ENCODE measurements at places on chromosomes 16 and 17. TPM values are rescaled to one million over a fixed set of nuclear protein-coding genes. Genes with fewer than 3 reads are reported as not detected.

DNA sequence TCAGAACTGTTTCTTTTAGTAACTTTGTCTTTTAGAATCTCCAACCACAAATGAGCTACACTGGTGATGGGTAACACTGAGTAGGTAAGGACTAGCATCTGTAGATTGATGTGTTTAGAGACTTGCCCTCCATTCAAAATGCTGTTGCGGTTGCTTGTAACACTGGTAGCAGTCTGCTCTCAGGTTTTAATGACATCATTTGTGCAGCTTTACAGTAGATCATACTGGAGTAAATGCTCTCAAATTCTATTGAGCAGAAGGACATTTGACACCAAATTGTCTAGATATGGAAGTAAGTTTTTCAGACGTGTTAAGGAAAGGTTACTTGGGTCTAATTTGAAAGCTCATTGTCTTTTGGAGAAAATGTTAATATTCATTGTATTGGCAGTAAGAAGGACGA is 98.8 kb downstream of the NLK start:
- no peak overlapping the region for H3K4me3 ChIP-seq
- H3K4me1 ChIP-seq, result no peaks in the 10 kb centered on the region
- H3K36me3 ChIP-seq, result peaks cover 12% of the 10 kb centered on the region
- no peak for DNase-seq
- no peak overlapping the region for H3K27ac ChIP-seq
- no peaks in the 10 kb centered on the region for H3K27me3 ChIP-seq

GRCh38 chr17:9976283-9977179 is 71.5 kb upstream of the RCVRN start:
- no peak overlapping the region for H3K4me3 ChIP-seq
- H3K27ac ChIP-seq, result no peak overlapping the region
- H3K27me3 ChIP-seq, result no peaks in the 10 kb centered on the region
- no peak for DNase-seq
- H3K4me1 ChIP-seq, result no peaks in the 10 kb centered on the region

DNA sequence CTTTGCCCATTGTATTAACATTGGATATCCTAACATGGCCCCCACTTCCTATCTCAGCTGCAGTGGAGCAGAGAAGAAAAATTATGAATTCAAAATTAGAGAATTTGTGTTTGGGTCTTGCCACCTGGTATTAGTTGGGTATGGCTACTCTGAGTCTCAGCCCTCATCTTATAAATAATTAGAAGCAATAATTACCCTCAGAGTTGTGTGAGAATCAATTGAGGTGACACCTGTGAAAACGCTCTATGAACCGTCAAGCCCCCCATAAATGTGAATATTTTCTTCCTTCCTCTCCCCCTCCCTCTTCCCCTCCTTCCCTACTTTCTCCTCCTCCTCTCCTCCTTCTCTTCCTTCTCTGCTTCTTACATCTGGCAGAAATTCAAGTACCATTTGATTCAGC is 8.9 kb upstream of the TOB1 start:
- H3K27me3 ChIP-seq, result no peaks in the 10 kb centered on the region
- no peaks in the 10 kb centered on the region for H3K36me3 ChIP-seq
- DNase-seq, result no peak
- no peak overlapping the region for H3K27ac ChIP-seq

DNA sequence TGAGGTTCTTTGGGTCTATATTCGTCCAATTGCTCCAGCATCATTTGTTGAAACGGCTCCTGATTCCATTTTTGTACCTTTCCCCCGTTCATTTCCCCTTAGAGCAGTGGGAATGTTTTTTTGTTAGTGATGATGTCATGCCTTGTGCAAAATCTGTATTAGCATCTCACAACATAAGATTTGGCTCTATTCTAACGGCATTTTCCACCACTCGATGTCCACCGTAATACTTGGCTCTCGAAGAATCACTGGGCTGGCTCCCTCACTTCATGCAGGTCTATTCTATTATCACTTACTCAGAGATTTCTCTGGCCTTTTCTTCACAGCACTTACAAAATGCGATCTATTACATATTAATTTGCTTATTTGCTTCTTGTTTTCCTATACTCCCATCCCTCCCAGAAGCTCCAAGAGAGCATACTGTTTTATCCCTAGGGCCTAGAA is 571 bp upstream of the NME1 start:
- no peak overlapping the region for H3K4me3 ChIP-seq
- no peaks in the 10 kb centered on the region for H3K27me3 ChIP-seq
- DNase-seq, result no peak
- H3K4me1 ChIP-seq, result peaks cover 12% of the 10 kb centered on the region
- H3K36me3 ChIP-seq, result peaks cover 3% of the 10 kb centered on the region
- H3K27ac ChIP-seq, result no peak overlapping the region

The DNAI2 gene
- 0.42 TPM for total RNA-seq

GRCh38 chr16:87780385-87780989 is 14.7 kb upstream of the KLHDC4 start:
- H3K4me3 ChIP-seq, result peak overlapping the region; percentile 38
- H3K27me3 ChIP-seq, result no peaks in the 10 kb centered on the region
- peak; percentile 25 for DNase-seq

The PRR11 gene
- 0.85 TPM for total RNA-seq

The AATK gene
- total RNA-seq, result 0.42 TPM

DNA sequence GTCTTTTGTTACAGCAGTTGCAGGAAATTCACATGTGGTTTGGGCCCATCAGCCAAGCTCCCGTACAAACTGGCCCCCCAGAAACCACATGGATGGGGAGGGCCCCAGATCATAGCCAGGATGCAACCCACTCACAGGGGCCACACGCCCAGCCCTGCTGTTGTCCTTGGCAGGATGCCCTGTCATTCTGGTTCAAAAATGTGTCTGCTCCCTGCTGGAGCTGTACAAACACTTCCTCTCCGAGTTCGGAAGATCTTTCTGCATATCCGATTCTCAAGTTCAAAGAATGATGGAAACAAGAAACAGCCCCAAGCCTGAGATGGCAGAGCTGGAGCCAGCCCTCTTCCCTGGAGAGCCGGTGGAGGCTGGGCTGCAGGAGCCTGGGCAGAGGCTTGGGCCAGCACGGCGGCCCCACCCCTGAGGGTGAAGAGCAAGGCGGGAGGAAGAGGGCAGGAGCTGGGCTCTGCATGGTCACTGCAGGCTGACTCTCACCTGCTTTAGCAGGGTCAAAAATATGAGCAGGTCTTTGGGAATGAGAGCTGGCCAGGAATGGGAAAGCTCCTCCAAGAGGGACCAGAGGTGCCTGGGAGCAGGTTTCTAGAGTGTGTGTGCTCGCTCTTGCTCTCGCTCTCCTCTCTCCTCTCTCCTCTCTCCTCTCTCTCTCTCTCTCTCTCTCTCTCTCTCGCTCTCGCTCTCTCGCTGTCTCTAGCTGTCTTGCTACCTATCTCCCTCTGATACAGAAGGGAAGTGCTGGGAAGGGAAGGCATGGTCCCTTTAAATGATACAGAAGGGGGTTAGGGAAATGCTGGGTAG is 34.7 kb upstream of the ENPP7 start:
- H3K4me3 ChIP-seq, result no peak overlapping the region
- H3K4me1 ChIP-seq, result peaks cover 4% of the 10 kb centered on the region
- no peaks in the 10 kb centered on the region for H3K36me3 ChIP-seq
- H3K27ac ChIP-seq, result peak overlapping the region; percentile 92
- H3K27me3 ChIP-seq, result peaks cover 12% of the 10 kb centered on the region

- peaks cover 21% of the 10 kb centered on the region for H3K36me3 ChIP-seq
- no peaks in the 10 kb centered on the region for H3K27me3 ChIP-seq
- no peak overlapping the region for H3K4me3 ChIP-seq
- H3K4me1 ChIP-seq, result peaks cover 60% of the 10 kb centered on the region
- no peak overlapping the region for H3K27ac ChIP-seq
These were observed 31.5 kb downstream of the MPRIP start for GRCh38 chr17:17073581-17074403.

The RNF222 gene
- total RNA-seq, result 0.19 TPM

DNA sequence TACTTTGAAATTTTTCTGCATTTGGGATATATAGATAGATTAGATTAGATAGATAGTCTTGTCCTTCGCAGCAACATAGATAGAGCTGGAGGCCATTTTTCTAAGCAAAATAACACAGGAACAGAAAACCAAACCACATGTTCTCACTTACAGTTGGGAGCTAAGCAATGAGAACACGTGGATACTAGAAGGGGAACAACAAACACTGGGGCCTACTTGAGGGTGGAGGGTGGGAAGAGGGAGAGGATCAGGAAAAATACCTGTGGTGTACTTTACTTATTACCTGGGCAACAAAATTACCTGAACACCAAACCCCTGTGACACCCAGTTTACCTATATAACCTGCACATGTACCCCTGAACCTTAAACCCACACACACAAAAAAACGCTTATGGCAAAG is 14.3 kb downstream of the PRKAR1A start:
- no peaks in the 10 kb centered on the region for H3K27me3 ChIP-seq
- H3K4me1 ChIP-seq, result peaks cover 17% of the 10 kb centered on the region
- no peak overlapping the region for H3K27ac ChIP-seq
- peaks cover 14% of the 10 kb centered on the region for H3K36me3 ChIP-seq

GRCh38 chr17:79369532-79369931 is 241.3 kb downstream of the RBFOX3 start:
- peaks cover 17% of the 10 kb centered on the region for H3K27me3 ChIP-seq
- H3K36me3 ChIP-seq, result no peaks in the 10 kb centered on the region
- no peak overlapping the region for H3K27ac ChIP-seq
- no peaks in the 10 kb centered on the region for H3K4me1 ChIP-seq
- no peak for DNase-seq

The SCNN1B gene
- total RNA-seq, result not detected

DNA sequence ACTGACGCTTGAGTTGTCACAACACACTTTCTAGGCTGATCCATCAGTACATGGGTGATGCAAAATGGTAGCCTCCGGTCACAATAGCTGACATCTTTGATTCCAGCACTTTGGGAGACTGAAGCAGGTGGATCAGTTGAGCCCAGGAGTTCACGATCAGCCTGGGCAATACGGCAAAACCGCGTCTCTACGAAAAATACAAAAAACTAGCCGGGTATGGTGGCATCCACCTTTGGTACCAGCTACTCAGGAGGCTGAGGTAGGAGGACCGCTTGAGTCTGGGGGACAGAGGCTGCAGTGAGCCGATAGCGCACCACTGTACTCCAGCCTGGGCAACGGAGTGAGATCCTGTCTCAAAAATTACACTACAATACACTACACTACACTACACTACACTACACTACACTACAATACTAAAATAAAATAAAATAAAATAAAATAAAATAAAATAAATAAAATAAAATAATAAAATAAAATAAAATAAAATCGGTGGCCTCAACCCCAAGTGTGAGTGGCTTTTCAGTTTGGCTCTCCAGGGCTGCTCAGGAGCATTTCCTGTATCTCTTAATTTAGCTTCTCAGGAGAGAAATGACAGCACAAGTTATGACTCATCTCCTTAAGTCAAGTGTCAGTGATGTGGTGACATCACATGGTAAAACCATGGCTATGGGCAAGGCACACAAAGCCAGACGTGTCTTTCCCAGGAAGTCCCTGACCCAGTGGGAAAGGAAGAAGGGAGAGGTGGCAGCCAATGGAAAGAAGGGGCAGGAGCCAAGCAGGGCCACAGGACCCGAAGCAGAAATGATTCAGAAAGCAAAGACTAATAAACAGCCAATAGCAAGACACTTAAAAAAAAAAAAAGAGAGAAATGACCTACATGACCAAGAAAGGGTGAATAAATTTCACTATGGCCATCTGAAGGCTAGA is 75.3 kb upstream of the TBC1D3K start:
- DNase-seq, result no peak
- H3K27me3 ChIP-seq, result no peaks in the 10 kb centered on the region
- H3K4me1 ChIP-seq, result peaks cover 9% of the 10 kb centered on the region
- no peak overlapping the region for H3K4me3 ChIP-seq
- H3K36me3 ChIP-seq, result no peaks in the 10 kb centered on the region

- DNase-seq, result no peak
- H3K4me1 ChIP-seq, result peaks cover 34% of the 10 kb centered on the region
- no peak overlapping the region for H3K27ac ChIP-seq
- H3K27me3 ChIP-seq, result peaks cover 82% of the 10 kb centered on the region
These were observed 15.4 kb upstream of the HOXB9 start for GRCh38 chr17:48641541-48642058.

GRCh38 chr16:81808933-81809480 is 29.9 kb downstream of the PLCG2 start:
- H3K4me1 ChIP-seq, result no peaks in the 10 kb centered on the region
- H3K4me3 ChIP-seq, result no peak overlapping the region
- H3K36me3 ChIP-seq, result no peaks in the 10 kb centered on the region
- no peaks in the 10 kb centered on the region for H3K27me3 ChIP-seq

The NRN1L gene
- 2.6 TPM for total RNA-seq

DNA sequence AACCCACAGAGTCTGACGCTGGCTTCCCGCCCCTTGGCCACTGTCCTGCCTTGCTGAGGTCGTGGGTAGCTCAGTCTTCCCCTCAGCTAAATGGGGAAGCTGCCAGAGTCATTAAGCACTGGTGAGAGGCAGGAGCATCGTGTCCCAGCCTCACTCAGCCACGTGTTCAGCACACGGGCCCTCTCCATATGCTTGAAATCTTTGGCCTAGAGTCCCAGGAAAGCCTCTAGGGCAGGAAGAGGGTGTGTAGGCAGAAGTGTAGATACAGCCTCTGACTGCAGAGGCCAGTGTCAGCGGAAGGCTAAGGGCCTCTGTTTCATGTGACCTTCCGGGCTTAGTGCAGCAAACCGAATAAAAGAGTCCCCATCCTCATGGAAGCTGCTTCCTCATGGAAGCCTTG is 4.1 kb downstream of the DHODH start:
- no peak overlapping the region for H3K4me3 ChIP-seq
- no peak for DNase-seq
- H3K27ac ChIP-seq, result no peak overlapping the region
- no peaks in the 10 kb centered on the region for H3K36me3 ChIP-seq
- no peaks in the 10 kb centered on the region for H3K27me3 ChIP-seq

The ALOX12B gene
- total RNA-seq, result 1.5 TPM

The DLX4 gene
- 0.88 TPM for total RNA-seq

Data from naive thymus-derived CD8-positive, alpha-beta T cell (primary cell).